ENCODE measurements at places on chromosomes 7 and 10. TPM values are rescaled to one million over a fixed set of nuclear protein-coding genes. Genes with fewer than 3 reads are reported as not detected.

DNA sequence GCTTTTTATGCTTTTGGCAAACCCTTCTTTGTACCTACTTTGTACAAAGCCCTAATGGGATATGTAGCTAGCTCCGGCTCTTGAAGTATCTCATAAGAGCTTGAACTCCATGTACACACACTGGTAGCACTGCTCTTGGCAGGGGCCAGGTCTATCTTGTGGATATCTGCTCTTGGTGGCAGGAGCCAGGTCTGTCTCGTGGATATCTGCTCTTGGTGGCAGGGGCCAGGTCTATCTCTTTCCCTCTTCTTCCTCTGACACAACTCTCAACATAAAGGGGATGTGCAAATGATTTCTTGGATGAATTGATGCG lies 91.9 kb downstream of the WNT2 start:
- no peak for DNase-seq

- DNase-seq = no peak
These were observed 6.4 kb upstream of the PON2 start for GRCh38 chr7:95441042-95441823.

GRCh38 chr10:60351191-60351853 lies 38.4 kb downstream of the ANK3 start:
- DNase-seq = no peak

GRCh38 chr7:2706685-2707126 lies 18.7 kb downstream of the AMZ1 start:
- no peak for DNase-seq

DNA sequence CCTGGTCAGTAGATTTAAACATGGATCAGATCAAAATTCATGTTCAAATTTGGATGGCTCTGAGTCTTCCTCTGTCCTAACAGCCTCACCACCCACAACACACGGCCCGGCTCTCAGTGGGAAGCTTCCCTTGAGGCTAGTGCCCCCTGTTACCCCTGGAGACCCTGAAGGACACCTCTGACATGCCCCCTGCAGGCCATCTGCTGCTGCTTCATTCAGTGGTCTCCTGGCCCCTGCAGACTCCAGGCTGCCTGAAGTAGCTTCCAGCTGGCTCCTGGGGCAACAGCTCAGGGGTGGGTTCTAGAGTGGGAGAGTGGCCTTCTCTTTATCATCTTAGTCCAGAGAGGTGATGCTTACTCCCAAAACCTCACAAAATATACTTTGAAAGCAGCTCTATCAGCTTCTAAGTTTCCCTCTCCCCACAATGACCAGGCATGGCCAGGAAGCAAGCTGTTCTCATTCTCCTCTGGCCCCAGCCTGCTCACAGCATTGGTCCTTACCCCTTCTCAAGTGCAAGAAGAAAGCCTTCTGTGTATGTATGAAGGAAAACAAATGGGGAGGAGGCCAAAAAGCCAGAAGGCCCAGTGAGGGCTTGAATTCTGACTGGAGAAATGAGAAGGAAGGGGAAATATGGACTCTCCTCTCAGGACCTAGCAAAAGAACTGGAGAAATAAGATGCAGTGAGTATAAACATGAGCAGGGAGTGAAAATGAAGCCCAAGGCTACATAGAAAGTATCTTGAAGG lies 189.6 kb upstream of the INHBA start:
- no peak for DNase-seq

- DNase-seq = no peak
These were observed 511.4 kb upstream of the TPK1 start for GRCh38 chr7:145347271-145347670.

DNA sequence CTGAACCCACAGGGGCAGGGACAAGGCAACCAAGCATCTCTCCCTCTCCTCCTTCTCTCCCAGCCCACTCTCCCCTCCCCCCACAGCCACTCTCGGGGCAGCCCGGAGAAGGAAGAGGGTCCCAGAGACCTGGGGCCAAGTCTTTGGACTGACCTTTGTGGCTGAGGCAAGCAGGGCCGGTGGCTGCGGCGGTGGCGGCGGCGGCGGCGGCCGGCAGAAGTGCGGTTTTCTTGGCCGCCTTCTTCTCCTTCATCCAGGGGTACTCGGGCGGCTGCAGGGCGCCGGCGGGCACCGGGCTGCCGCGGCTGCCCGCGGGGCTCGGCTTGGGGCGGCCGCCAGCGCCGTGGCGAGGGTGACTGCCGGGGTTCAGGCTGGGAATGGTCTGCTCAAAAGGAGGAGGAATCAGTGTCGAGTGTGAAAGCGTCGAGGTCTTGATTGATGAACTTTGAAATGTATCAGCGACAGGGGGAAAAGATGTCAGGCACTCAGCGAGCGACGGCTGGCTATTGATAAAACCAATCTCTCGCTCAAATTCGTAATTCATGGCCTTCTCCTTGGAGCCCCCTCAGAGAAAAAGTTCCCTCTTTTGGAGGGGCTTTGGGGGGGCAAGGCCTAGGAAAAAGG lies 414 bp downstream of the HOXA2 start:
- no peak for DNase-seq

DNA sequence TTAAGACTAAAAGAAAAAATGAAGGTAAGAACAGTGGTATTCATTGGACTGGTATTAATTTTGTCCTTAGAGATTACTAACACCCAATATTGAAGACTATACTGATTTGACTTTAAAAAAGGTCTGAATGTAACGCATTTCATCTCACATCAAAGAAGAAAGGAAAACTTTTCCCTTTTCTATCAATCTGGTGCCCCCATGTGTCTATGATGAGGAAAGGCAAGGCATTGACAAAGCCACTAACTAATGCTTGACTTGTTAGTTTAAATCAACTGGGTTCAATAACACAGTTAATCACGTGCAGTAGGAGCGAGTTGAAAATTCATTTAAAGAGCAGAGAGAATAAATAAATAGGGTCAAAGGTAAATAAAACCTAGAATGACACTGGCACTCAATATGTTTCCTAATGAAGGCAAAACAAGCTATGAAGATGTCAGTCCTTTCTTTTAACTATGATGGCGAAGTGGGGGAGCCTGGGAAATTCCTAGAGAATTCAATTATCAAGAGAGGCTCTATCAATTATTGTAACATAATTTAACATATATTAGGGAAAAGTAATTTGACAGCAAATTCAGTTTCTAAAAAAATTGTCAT lies 180.9 kb downstream of the ANK3 start:
- no peak for DNase-seq

DNA sequence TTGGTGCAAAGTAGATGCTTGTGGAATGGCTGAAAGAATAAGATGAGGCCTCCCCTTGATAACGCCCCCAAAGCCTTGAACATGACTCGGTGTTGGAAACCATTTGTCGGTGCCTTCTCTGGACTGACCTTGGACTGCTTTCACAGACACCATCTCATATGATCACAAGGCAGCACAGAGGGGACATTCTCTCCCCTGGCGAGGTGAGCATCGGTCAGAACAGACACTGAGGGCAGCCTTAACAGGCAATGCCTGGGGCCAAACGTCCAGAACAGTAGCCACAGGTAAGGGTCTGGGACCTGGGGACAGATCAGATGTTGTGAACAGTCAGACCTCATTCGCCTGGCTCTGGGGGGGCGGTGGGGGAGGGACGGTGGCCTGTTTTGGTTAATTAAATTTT lies 2.8 kb upstream of the TRRAP start:
- peak; percentile 56 for DNase-seq

- DNase-seq = no peak
These were observed 30.5 kb downstream of the PPIF start for GRCh38 chr10:79377557-79378382.

Gene EPO
- not detected for total RNA-seq

Gene EGFR
- 236 TPM for total RNA-seq

Gene ENTPD1
- total RNA-seq = 13.7 TPM

Gene C10orf53
- not detected for total RNA-seq
